ENCODE measurements at places on chromosomes 13 and 19.

- no peak for DNase-seq
These were observed 19.5 kb downstream of the N4BP2L1 start for GRCh38 chr13:32408296-32409000.

- no peak for DNase-seq
These were observed 35.7 kb downstream of the UFM1 start for GRCh38 chr13:38385153-38385891.

DNA sequence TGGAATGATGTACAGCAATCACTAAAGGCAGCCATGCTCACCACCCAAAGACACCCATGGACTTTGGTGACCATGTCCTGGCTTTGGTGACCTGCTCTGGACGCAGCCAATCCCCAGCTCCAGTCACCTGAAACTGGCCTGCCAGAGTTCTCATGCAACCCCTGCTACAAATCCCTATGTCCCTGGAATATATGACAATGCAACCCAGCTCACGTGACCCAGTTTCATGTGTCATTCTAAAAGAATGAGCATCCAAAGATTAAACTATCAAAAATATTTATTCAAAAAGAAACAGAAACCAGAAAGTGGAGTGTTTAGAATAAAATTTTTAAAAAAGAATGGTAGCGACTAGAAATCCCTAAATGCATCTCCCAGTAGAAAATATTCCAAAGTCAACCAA is 203.3 kb upstream of the IRS2 start:
- no peak for DNase-seq

DNA sequence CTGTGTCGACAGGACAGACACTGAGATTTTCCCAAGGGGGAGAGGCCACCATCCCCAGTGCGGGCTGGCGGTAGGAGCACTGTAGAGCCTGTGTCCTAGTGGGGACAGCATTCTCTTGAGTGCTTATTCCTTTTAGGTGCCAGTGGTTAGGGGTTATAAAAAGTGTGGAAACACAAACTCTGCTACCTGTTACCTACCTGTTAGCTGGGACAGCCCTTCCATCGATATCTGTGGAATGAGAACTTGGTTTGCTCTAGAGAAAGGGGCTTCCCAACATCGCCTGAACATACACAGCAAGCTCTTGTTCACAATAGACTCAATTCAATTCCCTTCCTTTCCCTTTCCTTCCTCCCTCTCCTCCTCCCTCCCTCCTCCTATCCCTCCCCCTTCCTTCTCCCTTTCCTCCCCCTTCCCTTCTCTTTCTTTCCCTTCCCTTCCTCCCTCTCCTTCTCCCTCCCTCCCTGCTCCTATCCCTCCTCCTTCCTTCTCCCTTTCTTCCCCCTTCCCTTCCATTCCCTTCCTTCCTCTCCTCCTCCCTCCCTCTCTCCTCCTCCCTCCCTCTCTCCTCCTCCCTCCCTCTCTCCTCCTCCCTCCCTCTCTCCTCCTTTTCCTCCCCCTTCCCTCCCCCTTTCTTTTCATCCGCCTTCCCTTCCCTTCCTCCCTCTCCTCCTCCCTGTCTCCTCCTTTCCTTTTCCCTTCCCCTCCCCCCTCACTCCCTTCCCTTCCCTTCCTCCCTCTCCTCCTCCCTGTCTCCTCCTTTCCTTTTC is 188.5 kb downstream of the URI1 start:
- DNase-seq, result no peak

DNA sequence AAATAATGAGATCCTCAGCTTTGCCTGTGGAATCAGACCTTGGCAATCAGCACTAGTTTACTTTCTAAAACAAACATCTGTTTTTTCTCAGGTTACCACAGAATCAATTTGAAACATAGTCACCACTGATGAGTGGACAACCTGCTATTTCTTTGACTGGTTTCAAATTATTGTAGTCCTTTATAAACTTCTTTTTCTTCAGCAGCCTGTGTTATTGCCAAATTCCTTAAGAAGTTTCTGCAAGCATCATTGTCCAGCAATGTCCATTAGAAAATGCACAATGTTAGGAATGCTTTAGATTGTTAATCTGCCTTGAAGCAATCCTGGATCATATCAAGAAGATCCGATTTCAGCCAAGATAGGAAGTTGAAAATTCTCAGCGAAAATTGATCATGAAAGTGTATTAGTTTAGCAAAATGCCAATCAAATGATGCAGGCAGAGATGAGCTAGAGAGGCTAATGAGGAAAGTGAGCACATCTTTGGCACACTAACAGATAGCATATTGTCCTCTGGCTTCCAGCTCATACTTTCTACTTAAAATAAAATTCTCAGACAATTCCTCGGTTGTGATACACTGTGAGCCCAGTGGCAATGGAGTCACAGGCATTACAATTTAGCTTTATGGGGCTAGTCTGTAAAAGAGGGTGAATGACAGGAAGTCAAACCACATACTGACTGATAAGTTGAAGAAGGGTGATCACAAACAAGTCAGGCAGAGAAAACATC is 270.6 kb downstream of the SLITRK6 start:
- no peak for DNase-seq

DNA sequence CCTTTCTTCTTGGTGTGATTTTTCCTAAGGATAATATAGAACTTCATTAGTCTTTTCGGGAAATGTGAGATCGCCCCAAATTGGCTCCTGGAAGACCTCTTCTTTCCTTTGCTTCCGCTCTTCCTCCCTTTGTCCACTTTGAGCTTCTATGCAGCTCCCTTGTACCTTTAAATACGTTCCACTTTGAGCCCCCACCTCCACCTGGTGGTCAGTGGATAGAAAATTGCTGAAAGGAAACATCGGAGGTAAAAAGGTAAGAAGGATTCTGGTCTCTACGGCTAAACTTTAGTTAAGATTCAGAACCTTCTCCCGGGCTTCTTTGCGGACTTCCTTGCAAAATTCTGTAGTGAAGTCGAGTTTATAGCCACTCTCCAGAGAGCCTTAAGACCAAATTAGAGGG is 55.0 kb upstream of the TM9SF2 start:
- no peak for DNase-seq

- no peak for DNase-seq
These were observed 210.9 kb upstream of the SPRY2 start for GRCh38 chr13:80551650-80552497.

DNA sequence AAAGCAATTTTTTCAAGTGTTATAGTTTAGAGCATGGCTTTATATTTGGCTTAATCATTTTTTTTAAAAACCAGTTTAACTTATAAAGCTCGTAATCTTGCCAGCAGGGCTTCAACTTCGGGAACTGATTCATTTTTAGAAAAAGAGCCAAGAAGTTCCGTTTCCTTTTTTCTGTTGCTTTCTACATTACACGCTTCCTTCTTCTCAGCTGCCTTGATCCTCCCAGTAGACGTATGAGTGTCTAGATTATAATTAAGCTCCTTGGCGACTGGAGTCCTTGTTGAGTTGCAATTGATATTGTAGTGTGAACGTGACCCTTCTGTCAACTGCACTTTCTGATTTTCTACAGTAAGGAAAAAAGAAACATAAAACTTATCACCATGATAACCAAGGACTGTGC is 497.2 kb downstream of the DIAPH3 start:
- DNase-seq, result no peak

GRCh38 chr13:81025091-81025490 is 684.2 kb upstream of the SPRY2 start:
- DNase-seq, result no peak

- no peak for DNase-seq
These were observed 575.2 kb downstream of the MYO16 start for GRCh38 chr13:109204657-109205056.

DNA sequence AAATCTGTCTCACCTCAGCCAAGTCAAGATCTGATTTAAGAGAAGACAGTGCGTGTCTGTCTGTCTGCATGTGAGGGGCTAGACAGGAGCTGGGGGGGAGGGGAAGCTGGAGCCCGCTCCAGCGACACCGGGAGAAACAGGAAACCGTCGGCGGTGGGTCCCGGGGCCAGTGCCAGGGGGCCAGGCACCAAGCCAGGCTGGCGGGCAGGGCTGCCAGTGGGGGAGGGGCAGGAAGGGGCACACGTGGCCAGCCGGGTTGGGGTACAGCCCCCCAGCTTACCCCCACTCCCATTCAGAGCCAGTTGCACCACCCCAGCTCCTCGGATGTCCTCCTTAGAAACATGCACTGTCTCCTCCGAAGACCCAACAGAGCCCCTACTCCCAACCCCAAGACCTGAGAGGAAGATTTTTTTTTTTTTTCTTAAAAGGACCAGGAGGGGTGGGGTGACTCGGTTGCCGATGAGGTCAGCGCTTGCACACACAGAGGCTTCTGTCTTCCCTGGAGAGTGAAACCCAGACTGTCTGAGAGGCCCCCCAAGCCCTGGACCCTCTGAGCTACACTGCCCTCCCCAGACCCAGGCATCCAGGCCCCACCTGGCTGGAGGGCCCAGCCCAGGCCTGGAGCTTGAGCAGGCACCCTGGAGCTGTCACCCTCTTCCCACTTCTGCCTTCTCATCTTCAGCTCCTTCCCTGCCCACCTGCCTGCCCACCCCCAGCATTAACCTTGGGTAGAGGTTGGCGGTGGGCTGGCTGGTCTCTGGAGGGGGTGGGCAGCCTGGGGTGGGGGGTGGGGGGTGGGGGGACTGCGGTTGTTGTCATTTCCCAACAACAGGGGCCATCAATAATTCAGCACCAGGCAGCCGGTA is 4.0 kb downstream of the ERF start:
- no peak for DNase-seq

DNA sequence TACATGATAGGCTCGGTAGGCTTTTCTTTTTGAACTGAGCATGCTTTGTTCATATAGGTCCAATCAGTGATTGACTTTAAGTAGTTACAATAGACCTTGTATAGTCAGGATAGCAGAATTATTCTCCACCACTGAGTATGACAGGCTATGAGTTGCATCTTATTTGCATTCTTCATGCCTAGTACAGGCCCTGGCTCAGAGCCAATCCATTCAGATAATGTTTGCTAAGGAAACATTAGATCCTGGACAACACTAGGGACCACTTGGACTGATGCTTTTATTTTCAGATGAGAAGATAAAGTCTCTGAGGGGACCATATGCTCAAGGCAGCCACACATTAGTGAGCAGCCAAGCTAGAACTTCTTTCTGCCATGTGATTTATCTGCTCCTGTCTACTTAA is 133.9 kb downstream of the KL start:
- no peak for DNase-seq

DNA sequence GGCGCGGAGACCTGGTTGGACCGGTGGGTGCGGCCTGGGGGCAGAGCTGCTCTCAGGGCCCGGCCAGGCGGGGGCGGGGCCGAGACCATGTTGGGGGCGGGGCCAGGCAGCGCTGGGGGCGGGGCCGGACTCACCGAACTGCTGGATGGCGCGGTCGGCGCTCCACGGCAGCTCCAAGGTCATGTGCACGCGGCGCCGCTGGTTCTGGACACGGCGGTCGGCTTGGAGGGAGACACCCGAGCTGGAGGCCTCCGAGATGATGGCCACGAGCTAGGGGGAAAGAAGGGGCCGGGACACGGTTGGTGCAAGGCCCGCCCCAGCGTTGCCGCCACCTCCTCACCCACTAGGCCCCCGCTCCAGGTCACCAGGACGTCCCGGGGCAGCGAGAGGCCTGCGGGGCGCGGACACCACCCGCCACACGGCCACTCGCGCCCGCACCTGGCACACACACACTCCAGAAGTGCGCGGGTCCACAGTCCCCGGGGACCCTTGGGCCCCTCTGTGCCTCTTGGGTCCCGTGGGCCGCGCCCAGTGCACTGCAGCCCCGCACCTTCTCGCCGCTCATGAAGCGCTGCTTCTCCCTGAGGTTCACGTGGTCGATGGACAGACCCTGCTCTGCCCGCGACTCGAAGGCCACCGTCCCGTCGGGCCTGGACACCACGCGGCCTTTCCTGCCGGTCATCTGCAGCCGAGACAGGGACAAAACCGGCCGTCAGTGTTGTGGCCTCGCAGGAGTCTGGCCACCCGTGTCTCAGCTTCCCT is 8.7 kb downstream of the GPX4 start:
- no peak for DNase-seq

DNA sequence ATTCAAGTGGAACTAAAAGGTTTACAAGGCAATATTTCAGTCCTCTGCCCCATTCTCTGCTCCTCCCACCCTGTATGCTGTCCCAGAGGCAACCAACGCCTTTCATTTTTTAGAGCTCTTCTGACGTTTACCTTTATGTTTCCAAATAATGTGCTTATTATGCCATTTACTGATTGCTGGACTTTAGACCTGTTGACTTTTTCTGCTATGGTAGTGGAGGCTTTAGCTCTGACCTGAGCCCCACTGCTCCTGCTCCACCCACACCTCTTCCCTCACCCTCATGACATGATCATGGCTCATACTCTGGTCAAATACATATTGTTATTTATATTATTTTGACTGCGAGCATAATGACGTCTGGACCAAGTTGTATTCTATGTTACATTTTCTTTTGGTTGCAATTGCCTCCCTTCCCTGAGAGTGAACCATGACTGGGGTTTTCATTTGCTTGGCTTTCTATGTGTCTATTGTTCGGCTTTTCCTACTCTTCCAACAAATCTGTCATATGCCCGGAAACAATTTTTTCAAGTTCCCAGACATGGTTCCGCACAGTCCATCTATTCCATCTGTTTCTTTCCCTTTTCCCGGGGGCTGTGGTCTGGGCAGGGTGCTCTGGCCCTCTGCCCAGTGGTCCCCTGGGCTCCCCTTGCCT is 31.4 kb upstream of the GJB6 start:
- DNase-seq, result no peak

GRCh38 chr13:25973085-25973484 is 78.7 kb downstream of the SHISA2 start:
- no peak for DNase-seq
